NCI-H1417 (cell line): ENCODE measurements at places on chromosomes 6 and 20.

DNA sequence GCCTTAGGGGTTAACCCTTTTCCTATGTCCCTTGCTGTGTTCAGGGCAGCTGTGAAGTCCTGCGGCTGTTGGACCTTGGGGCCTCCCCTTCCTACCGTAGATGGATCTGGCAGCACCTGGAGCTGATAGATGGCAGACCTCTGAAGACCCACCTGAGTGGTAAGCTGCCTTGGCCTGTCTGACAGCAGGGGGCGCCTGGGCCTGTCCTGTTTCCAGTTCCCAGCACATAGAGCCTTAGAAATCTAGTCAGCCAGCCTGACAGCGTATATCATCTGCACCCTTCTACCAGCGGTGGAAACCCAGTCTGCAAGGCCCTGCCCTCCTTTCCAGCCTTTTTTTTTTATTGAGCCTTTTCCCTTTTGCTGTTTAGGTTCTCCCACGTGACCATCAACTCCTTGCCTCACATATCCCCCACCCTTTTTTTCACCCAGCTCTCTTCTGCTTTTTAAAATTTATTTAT is 26.6 kb downstream of the CNBD2 start:
- DNase-seq: peak; percentile 77

DNA sequence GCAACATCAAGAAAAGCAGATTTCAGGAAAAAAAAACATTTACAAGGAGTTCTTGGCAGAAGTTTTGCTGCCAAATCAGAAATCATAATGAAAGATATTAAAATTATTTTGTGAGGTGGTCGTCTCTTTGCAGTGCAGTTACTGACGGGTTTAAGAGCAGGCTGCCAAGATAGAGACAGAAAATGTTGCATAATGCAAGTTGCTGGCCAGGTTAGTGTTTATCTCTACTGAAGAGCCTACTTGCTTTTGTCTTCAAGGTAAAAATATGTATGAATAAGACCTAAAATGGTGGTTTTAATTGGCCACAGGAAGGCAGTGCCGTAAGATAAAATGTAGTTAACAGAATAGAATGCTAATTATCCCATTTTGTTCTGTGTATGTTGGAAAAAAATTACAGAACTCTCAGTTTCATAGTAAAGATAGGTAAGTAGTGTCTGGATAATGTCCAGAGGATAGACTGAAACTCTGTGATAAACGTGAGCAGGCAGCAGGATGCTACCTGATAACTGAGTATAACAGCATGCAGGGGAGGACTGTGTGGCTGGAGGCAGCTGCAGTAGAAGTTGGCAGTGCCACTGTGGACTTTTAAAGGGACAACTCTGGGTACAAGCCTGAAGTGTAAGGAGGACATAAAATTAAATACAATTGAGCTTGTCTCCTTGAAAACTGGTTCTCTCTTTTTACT is 13.9 kb downstream of the FOXO3 start:
- no peak for DNase-seq

DNA sequence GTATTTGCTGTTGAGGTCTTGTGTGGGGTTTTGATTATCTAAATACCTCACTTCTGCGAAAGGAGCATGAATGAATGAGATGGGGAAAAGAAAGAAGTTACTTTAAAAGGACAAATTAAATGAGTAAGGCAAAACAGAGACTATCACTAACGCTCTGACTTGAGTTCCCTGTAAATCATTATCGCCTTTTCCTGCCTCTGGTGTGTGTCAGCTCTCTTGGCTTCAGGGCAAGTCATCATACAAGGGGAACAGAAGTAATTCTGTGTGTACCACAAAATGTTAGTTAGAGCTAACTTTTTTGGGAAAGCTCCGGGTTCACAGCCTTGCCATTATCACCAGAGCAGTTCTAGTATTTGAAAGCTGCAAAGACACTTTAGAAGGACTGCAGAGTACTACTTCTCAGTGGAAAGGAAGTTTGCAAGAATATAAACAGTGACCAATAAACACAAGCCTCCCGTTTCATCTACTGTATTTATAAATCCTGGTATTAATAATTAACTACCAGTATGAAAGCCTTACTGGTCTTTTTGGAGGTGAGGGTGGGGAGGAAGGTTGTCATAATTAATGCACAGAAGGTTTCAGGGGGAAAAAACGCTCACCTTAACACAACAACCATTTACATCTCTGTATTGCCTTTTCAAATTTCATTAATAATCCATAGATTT is 1.2 kb downstream of the DZANK1 start:
- DNase-seq: no peak

GRCh38 chr6:144353871-144354314 is 68.8 kb downstream of the UTRN start:
- no peak for DNase-seq

DNA sequence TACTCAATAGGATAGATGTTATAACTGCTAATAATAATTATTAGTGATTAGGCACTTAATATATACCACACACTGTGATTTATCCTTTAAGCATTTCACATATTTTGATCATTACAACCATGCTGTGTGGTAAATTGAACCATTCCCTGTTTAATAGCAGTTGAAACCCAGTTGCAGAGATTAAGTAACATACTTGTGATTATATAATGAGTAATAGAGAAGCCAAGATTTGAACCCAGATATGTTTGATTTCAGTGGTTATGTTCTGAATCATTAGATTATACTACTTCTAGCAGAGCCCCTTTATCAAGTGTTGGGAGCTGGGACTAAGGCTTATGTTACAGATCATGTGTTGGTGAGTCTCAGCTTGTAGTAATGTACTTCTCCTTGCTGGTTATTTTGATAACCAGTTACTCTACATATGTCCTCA is 44.1 kb downstream of the STK4 start:
- no peak for DNase-seq

DNA sequence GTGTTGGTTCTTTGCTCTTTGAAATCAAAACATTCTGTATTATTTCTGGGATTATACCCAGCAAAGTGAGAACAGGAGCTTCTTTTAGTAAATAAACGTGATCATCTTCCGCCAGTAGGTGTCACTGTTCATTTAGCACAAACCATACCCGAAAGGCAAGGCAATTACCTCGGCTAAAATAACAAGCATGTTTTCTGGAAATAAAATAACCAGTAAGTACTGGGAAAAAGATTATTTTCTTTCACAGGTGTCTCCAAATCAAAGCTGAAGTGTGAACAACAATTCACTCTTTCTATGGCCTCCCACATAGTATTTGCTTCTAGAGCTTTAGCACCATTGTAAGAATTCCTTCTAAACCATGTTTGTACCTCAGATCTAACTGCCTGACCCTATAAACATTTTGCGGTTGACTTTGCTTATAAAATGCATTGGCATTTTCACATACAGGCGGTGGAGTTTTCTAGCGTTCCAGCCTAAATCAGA is 144.6 kb upstream of the AGPAT4 start:
- DNase-seq: peak; percentile 54

DNA sequence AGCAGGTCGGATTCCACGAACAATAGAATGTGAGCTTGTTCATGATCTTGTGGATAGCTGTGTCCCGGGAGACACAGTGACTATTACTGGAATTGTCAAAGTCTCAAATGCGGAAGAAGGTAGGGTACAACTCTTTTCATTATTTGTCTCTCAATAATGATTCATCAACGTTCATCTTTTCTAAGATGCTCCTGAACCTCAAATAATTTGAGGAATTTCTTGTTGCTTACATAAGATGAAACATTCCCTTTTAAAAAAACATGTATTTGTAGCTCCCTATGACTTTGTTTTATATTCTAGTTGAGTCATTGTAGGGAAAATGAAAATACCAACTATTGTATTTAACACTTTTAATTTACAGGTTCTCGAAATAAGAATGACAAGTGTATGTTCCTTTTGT is 17.0 kb downstream of the MCM8 start:
- DNase-seq: no peak

- DNase-seq: no peak
These were observed 80.9 kb downstream of the RNGTT start for GRCh38 chr6:88882536-88882935.

DNA sequence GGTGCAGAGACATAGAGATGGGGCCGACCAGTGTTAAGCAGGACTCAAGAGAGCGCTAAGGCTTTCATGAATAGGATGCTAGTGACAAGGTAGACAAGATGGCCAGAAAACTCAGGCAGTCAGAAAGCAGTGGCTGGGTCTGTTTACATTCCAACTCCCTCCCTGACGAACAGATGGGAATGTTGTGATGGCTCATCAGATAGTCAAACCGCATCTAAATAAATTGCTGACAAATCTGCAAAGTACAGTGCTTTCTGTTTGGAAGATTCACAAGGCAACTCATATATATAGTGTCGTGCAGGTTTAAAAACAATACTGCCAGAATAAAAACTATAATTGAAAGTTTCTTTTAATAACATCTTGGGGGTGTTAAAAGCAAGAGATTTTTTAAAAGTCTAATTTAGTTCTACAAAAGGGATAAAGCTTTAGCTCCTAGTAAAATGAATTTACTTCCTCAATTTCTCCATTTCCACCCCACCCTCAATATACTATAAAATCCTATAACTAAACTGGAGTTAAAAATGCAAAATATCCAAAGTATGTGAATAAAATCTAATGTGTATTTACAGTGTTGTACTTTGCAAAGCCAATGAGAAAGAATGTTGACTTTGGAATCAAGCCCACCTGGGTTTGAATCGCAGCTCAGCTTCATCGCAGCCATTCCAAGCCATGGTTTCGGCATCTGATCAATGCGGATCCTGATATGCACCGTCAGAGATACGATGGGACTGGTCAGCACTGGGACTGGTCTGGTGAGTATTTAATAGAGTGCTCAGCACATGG is 247.3 kb upstream of the PDE10A start:
- no peak for DNase-seq

- DNase-seq: peak; percentile 29
These were observed 2.8 kb upstream of the HTR1B start for GRCh38 chr6:77466055-77466450.

GRCh38 chr20:19916531-19917485 is 100.4 kb upstream of the NAA20 start:
- DNase-seq: no peak
